ENCODE measurements at places on chromosomes 1 and 21. TPM values are rescaled to one million over a fixed set of nuclear protein-coding genes. Genes with fewer than 3 reads are reported as not detected.

- no peak overlapping the region for H3K4me3 ChIP-seq
- no peaks in the 10 kb centered on the region for H3K4me1 ChIP-seq
- H3K36me3 ChIP-seq: no peaks in the 10 kb centered on the region
- no peak overlapping the region for H3K27ac ChIP-seq
- H3K27me3 ChIP-seq: peaks cover 5% of the 10 kb centered on the region
Observed at GRCh38 chr1:99185196-99185595, 79.1 kb upstream of the PLPPR4 start.

The NIPAL3 gene
- total RNA-seq: 103 TPM

- DNase-seq: peak; percentile 32
- H3K27me3 ChIP-seq: peaks cover 3% of the 10 kb centered on the region
Observed at GRCh38 chr1:36300526-36300925, 5.6 kb upstream of the SH3D21 start.

DNA sequence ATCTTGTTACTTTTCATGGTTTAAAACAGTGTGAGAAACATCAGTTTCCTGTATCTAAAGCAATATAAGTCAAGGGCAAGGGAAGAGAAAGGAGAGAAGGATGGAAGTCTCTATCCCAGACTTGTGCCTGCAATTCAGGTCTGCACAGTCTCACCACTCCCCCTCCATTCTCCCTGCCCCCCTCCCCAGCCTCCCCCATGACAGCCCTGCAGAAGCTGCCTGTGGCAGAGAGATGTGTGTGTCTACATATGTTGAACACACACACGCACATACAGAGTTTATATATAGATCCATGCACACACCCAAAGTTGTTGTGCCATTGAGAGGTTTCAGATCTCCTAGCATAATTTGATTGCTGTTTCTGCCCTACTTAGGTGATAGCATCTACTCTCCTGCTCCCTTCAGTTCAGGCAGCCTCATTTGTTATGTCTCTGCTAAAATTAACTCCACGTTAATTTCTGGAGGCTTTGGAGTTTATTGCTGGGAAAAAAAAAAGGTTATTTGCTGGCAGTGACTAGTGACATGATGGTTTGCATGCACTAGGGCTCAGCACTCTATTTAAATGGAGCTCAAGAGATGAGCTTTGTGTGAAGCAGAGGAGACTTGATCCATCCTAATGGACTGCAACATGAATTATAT lies 124.9 kb upstream of the SMYD2 start:
- no peaks in the 10 kb centered on the region for H3K4me1 ChIP-seq
- no peaks in the 10 kb centered on the region for H3K36me3 ChIP-seq
- DNase-seq: no peak
- H3K27me3 ChIP-seq: peaks cover 3% of the 10 kb centered on the region
- no peak overlapping the region for H3K4me3 ChIP-seq

GRCh38 chr21:42296501-42296900 lies 18.7 kb downstream of the TFF3 start:
- no peak overlapping the region for H3K4me3 ChIP-seq
- no peak overlapping the region for H3K27ac ChIP-seq
- H3K4me1 ChIP-seq: no peaks in the 10 kb centered on the region
- H3K27me3 ChIP-seq: peaks cover 6% of the 10 kb centered on the region
- no peak for DNase-seq
- H3K36me3 ChIP-seq: peaks cover 15% of the 10 kb centered on the region

The SPRR3 gene
- not detected for total RNA-seq

DNA sequence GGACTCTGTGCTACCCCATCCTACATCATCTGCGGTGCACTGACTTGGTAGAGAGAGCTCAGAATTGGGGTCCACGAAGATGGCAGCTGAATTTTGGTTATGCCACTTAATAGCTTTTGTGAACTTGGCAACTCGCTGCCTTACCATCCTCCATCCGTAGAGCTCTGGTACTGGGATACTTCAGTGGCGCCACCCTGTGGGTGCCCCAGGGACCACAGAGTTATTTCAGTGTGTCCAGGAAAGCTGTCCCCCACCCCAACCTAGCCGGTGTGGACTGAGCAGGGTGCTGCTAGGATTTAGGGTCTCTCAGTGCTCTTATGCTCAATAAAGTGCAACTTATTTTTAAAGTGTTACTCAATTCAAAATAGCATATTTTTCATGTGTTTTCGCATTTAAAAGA lies 9.0 kb upstream of the USF1 start:
- peaks cover 12% of the 10 kb centered on the region for H3K4me1 ChIP-seq
- peaks cover 4% of the 10 kb centered on the region for H3K27me3 ChIP-seq

The MAP1LC3C gene
- total RNA-seq: not detected

GRCh38 chr1:68232289-68233148 lies at the start of gene WLS:
Gene WLS (minus strand): TSS chr1:68232523. CDS start chr1:68232299, 224 bp downstream.
- peaks cover 33% of the 10 kb centered on the region for H3K4me1 ChIP-seq
- no peaks in the 10 kb centered on the region for H3K36me3 ChIP-seq
- H3K27ac ChIP-seq: peak within 1 kb of the TSS; percentile 72
- DNase-seq: peak; percentile 58

The PDE4B gene
- total RNA-seq: 58.5 TPM

- no peak for DNase-seq
- H3K27me3 ChIP-seq: peaks cover 1% of the 10 kb centered on the region
- H3K36me3 ChIP-seq: peaks cover 61% of the 10 kb centered on the region
- H3K4me3 ChIP-seq: no peak overlapping the region
Observed at GRCh38 chr1:206450281-206450680, 20.0 kb upstream of the IKBKE start.

- no peaks in the 10 kb centered on the region for H3K27me3 ChIP-seq
- H3K36me3 ChIP-seq: no peaks in the 10 kb centered on the region
Observed at GRCh38 chr1:38498686-38499085, 360.9 kb downstream of the RRAGC start.

The TCHH gene
- not detected for total RNA-seq

DNA sequence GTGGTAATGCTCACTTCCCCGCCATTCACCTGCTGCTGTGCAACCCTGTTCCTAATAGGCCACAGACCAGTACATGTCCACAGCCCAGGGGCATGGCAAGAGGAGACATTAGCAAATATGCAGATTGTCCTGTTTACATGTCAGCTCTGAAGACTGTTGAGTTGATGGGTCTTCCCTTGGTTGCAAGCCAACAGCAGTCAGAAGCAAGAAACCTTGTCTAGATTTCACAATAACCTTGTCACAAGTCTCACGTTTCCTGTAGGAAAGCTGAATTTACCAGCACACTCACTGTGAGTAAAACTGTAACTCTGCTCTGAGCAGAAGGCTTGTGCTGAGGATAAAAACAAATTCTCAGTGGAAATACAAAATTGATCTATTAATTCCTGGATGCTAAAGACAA lies 195.1 kb downstream of the HLX start:
- no peak overlapping the region for H3K27ac ChIP-seq
- no peaks in the 10 kb centered on the region for H3K27me3 ChIP-seq
- no peaks in the 10 kb centered on the region for H3K36me3 ChIP-seq
- peaks cover 28% of the 10 kb centered on the region for H3K4me1 ChIP-seq

The GBP1 gene
- 30.5 TPM for total RNA-seq

All from HFFc6 (cell line).